Stimulated activated CD4-positive, alpha-beta T cell treated with anti-CD3 and anti-CD28 coated beads, Interleukin-12 subunit alpha, Interleukin-12 subunit beta, amount 100 ng/mL, for 24 hours (primary cell): ENCODE measurements at places on chromosomes 7 and 10.

DNA sequence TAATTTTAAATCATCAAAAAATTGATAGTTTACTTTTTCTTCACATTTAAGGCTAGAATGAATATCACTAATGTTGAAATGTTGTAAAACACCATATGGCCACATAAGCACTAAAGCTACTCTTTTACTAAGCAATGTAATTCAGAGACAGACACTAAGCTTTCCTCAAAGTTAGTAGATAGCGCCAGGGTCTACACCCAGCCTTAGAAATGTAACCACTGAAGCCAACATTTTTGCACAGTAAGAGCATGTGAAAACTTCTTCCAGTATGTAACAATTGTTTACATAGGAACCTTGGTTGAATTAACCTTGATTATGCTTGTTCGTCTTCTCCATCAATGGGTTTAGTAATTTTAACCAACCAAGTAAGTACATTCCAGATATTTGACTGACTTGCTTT lies 28.4 kb upstream of the PRKG1 start:
- no peak for DNase-seq

DNA sequence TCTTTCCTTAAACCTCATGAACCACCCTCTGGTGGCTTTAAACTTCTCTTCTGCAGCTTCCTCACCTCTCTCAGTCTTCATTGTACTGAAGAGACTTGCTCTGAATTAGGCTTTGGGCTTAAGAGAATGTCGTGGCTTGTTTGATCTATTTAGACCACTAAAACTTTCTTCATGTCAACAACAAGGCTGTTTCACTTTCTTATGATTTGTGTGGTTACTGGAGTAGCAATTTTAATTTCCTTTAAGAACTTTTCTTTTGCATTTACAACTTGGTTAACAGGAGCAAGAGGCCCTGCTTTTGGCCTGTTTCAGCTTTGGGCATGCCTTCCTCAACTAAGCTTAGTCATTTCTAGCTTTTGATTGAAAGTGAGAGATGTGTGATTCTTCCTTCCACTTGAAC lies 38.1 kb upstream of the CDHR3 start:
- peak; percentile 1 for DNase-seq

GRCh38 chr7:155974186-155974897 lies 162.1 kb upstream of the SHH start:
- DNase-seq, result no peak

GRCh38 chr10:47360419-47361040 lies 12.4 kb downstream of the RBP3 start:
- DNase-seq, result no peak

DNA sequence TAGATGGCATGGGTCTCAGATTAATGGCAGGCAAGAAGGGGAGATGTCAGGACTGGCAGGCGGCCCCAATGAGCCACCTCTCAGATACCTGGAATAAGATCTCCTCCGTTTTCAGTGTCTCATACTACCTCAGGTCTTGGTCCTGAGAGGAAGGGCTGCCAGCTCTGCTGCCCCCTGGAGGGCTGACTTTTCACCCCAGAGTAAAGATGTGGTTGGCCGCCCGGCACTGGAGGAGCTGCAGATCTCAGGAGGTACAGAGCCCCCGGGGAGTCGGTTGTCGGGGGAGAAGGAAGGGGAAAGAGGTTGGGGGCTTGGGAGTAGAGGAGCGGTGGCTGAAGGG lies 642 bp upstream of the COL13A1 start:
- DNase-seq, result peak; percentile 26

DNA sequence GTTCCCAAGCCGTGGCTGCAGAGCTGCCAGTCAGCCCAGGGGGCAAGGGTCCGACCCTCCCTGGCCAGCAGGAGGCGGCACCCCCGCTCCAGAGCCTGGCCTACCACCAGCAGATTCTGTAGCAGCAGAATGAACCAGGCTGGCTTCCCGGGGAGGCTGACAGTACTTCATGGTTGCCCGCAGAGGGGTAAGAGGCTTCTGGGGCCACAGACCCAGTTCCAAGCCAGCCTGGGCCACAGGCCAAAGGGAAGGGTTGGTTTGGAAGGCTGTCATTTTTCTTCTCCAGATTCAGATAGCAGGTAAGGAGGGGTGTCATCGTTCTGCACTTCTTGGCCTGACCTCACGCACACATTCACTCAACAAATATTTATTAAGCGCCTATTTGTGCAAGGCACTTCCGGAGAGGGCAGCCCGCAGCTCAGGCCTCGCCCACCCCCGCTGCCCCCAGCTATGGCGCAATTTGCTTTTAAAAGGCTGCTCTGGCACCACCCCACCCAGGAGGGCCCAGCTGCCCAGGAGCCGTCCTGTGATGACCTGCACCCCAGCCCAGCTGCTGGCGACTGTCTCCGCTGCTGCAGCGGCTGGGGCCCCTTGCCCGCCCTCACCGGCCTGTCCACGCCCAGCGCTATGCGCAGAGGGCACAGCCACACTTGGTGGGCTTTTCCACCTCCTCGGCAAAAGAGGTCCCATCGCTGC lies 168.5 kb downstream of the LCOR start:
- DNase-seq, result no peak

GRCh38 chr7:132500727-132501440 lies 75.4 kb downstream of the PLXNA4 start:
- DNase-seq, result no peak

- no peak for DNase-seq
Measured at GRCh38 chr7:72153132-72153512, 259.0 kb downstream of the CALN1 start.

DNA sequence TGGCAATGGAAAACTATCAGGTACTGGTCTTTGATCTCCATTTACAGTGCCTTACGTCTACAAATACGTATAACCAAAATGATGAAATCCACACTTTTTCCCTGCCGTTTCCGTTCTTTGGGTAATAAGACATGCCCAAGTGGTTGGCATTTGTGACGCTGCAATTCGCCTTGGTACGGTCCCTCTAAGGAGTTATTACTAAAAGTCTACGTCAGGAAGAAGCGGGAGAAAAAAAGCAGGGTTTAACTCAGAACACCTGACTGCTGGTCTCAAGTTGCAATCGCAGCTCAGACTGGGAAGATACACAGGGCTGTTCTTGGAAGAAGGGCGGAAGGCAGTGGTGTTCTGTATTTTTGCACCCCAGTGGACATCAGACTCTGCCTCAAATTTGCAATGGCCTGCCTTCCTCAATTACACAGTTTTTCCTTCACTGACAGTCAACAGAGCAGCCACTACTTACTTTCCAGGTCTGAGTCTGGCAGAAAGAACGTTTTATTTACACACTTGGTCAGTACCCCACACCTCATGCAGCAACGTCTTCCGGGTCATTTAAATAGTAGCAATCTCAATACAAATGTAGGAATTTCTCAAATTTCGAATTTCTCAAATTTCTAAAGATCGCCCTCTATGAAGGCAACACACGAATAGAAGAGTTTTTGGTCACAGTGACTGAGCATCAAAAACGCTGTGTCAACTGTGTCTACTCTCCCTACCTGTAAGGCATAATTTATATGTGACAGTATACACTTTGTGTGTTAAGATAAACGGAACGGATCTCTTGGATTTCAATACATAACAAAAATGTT lies 2.1 kb downstream of the BAIAP2L1 start:
- DNase-seq, result no peak
